Muscle of leg (tissue), 16 donors: ENCODE measurements at places on chromosomes 5 and 9. TPM values are rescaled to one million over a fixed set of nuclear protein-coding genes. Genes with fewer than 3 reads are reported as not detected.

DNA sequence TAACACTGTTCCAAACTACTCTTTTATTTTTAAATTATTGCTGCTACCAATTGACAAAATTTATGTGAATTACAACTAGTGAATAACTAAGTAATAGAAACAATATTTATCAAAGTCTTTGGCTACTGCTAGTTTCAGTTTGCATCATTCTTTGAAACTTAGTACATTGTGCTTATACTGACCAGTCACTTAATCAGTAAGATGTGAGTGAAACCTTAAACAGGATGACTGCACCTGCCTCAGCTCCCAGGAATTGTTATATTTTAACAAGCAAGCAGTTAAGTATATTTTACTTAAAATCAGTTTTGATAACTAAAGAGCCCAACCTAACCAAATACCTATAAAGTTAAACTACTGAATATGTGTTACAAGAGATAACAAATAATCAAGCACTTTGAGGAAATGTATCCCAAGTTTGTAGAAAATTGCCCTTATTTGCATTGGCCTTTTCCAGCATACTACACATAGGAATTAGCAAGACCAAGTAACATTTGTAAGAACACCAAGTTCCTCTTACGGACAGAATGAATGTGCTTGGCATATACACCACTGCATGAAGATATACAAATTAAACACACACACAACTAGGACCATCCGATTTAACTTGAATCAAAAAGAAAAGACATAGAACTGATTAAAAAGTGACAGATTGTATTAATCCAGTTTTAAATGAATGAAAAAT is 545.5 kb upstream of the DAB2 start:
- no peak for DNase-seq

- no peak for DNase-seq
These were observed 33.6 kb downstream of the EXD3 start for GRCh38 chr9:137389428-137389746.

DNA sequence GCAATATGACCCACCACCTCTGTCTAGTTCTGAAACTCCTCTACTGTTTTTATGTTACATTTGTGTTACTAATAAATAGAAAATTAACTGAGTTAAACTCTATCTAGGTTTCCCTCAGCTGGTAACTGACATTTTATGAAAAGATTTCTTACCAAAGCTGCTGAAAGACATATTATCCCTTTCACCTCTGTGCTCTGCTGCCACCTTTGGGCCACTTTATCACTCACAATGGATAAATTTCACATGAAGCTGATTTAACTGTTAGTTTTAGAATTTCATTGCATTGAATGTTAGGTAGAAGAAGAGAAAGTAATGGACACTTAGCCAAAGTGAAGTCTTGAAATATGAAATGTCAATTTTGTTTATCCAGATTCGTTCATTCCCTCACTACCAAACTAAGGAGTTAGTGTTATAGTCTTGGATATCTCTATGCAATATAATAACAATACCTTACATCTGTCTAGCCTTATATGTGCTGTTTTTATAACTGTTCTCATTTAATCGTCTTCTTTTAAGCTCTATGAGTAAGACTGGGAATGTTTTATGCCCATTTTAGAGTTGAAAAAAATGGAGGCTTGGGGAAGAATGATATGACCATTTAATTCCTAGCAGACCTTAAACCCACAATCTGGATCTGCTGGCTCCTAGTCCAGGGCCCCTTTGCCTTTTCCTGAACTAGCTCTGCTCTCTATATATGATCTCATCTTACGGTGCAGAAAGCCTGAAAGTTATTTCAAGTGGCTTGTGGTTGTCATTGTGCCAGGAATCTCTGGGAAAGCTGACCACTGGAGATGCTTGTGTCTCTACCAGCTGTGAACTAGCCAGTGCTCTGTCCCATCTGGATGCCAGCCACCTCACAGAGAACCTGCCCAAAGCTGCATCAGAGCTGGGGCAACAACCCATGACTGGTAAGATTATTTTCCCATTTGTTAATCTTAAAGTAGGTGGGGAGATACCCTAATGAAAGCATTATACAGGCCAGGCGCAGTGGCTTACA is 97.1 kb downstream of the GOLPH3 start:
- DNase-seq = peak; percentile 80

GRCh38 chr5:129113867-129114266 is 19.3 kb downstream of the ISOC1 start:
- no peak for DNase-seq

DNA sequence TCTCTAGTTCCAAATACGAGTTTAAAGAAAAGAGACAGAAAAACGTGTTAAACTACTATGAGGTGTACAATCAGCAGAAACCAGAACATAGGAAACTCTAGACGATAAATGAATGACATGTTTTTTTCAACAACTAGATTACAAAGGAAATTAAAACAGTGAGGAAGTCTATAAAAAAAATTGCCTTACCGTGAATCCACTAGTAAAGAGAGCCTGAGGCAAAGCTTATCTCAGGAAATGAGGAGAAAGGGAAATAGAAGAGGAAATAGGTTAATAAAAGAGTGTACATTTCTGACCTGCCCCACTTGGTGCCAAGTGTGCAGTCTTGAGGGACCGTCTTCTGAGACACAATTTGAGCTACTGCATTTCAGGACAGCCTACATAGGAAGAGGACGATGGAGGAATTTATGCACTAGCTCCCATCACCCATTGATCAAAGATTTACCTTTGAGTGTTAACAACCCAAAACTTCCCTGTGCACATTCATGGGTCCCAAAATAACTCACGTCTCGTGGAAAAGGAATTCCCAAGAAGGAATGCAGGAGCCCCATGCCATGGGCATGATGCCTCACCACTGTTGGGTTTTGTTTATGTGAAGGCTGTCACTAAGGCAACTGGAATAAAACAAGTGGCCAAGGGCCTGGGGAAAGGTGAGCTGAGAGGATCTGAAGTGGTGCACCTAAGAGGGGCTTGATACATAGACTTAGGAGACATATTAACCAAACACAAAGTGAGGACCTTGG is 53.6 kb upstream of the SLC1A3 start:
- no peak for DNase-seq

DNA sequence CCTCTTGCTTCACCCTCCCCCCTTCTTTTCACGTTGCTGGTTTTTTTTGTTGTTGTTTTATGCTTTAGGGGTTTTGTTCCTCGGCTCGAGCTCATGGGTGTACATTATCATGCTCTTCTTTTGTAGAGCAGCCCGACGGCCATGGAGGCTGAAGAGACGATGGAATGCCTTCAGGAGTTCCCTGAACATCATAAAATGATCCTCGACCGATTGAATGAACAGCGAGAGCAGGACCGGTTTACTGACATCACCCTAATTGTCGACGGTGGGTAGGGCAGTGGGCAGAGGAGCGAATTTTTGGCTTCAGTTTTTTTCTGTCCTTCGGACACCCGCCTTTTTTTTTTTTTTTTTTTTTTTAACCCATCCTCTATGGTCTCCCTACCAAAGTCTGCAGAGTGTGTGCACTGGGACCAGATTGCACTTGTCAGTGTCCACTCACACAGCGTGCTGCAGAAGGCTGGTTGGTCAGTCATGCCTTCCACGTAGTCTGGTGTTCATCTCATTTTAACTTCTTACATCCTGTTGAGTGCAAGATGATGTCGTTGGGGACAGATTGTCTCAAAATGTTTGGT is 1.3 kb downstream of the ZNF131 start:
- peak; percentile 64 for DNase-seq

DNA sequence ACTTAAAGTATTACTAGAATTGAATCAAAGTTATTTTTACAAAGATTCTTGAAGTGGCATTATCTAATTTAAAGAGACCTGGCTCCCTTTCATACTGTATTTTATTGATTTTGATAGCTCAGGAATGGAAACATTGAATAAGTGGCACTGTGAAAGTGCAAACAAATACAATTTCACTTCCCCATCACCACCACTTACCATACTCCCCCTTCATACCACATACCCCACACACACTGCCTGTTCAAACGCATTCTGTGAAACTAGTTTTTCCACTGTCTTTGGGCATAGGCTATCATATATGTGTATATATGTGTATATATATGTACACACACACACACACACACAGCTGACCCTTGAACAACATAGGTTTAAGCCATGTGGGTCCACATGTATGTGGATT is 62.1 kb upstream of the ATG10 start:
- DNase-seq = peak; percentile 22

- peak; percentile 96 for DNase-seq
These were observed 151.3 kb downstream of the GAS1 start for GRCh38 chr9:86795823-86796553.

DNA sequence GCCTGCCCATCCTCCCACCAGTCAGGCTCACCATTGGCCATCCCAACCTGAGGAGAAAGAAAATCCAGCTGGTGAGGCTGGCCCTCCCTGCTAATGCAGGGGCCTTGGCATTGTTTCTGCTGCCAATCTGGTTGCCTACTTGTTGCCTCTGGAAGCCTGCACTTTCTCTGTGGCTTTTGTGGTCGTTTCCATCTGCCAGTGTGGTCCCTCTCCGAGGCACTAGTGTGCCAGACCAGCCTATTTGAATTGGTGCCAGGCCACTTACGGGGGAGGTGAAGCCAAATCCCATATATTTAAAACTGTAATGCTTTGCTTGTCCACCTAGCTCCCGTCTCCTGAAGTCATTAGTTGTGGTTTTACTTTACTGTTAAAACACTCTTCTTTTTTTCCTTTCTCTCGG is 213.4 kb upstream of the ADAMTSL1 start:
- DNase-seq = peak; percentile 74

DNA sequence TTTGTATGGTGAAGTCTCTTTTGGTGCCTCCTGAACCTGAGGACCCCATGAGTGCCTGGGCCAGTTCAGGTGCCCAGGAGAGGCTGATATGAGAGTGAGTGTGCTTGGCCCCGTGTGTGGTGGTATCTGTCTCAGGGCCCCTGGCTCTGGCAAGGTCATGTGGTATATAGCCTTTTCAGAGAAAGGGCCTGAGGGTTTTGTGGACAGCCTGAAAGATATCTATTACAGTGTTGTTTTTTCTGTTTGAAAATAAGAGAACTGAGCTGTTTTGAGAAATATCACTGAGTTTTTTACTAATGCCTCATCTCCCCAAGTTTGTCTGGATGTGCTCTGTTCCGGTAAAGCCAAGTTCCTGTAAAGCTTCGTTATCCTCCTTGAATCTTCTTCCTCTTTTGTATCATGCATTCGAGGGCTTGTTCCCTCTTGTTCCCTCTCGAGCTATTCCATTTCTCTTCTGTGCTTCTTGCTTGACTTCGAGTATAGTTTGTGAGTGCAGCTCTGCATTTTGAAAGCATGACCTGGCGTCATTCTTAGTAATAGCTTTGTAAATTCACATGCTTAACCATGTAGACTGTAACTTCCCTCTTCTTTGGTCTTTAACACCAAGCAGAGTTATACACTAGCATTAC is 122.3 kb downstream of the MAST4 start:
- no peak for DNase-seq

DNA sequence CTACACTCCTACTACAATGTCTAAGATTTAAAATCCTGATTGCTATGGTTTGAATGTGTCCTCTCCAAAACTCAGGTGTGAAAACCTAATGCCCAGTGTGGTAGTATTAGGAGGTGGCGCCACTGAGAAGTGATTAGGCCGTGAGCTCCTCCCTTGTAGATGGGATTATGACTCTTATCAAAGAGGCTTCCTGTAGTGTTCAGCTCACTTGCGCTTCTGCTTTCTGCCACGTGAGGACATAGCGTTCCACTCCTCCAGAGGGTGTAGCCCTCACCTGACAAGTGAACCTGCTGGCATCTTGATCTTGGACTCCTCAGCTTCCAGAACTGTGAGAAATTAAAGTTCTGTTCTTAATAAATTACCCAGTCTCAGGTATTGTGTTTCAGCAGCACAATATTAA is 33.0 kb upstream of the WHRN start:
- no peak for DNase-seq

DNA sequence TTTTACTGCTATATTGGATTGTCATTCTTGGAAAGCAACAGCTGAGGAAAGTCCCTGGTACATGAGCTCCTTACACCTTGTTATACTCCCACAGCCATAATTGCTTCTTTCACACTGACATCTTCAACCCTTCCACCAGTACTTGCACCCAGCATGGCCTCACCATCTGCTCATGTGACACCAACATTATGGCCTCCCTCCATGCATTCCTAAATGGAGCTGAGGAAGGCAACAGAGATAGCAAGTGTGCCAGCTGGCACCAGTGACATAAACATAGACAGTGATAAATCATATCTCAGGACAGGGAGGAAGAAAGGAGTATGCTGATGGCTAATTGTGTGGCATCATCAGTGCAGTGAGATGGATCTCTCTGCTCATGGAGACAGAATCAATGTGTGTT is 119.5 kb downstream of the BAAT start:
- DNase-seq = peak; percentile 13

GRCh38 chr9:126806336-126806735 is 1.5 kb downstream of the ZBTB43 start:
- DNase-seq = no peak

DNA sequence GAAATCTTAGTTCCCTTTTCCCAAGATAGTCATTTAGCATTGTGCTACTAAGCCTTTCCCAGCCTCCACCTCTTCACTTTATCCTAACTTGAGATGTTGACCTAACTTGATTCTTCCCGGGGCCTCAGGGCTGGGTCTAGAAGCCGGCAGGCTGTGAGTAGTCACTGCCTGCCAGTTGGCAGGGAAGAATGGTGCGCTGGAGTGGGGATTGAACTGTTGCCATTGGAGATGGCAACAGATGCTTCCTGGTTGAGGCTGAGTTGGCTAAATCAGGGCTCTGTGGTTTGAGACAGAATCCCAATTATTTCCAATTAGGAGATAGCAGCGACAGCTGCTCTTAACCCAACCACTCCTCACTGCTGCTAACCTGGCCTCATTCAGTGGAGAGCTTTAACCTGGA is 343.1 kb downstream of the BRINP1 start:
- peak; percentile 54 for DNase-seq

DNA sequence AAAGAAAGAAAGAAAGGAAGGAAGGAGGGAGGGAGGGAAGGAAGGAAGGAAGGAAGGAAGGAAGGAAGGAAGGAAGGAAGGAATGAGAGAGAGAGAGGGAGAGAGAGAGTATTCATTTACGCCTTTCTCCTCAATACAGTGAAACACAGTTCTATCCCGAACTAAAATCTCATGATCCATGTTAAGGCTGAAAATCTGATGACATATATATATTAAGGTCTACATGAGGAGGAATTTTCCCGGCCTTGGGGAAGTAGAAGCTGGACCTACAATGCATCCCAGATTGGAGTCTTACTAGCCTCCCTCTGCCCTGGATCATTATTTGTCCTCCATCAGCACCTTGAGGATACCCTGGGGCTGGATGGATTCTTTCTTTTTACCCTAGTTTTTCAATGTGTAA is 95.1 kb upstream of the DAPK1 start:
- no peak for DNase-seq

DMRT3 gene
- total RNA-seq = 0.09 TPM

ABO gene
- 0.13 TPM for total RNA-seq

IFNA2 gene
- 0.09 TPM for total RNA-seq

POLR3G gene
- total RNA-seq = 1.3 TPM

CDH9 gene
- 0.18 TPM for total RNA-seq

GABRA1 gene
- 0.13 TPM for total RNA-seq

FBP1 gene
- total RNA-seq = 0.53 TPM

MGAT1 gene
- total RNA-seq = 52.1 TPM

MEIKIN gene
- total RNA-seq = not detected
